ENCODE measurements at places on chromosomes 3 and 15.

- DNase-seq, result no peak
Observed at GRCh38 chr3:41202834-41203345, 3.6 kb downstream of the CTNNB1 start.

- no peak for DNase-seq
Observed at GRCh38 chr3:130077636-130078035, 4.0 kb upstream of the ALG1L2 start.

DNA sequence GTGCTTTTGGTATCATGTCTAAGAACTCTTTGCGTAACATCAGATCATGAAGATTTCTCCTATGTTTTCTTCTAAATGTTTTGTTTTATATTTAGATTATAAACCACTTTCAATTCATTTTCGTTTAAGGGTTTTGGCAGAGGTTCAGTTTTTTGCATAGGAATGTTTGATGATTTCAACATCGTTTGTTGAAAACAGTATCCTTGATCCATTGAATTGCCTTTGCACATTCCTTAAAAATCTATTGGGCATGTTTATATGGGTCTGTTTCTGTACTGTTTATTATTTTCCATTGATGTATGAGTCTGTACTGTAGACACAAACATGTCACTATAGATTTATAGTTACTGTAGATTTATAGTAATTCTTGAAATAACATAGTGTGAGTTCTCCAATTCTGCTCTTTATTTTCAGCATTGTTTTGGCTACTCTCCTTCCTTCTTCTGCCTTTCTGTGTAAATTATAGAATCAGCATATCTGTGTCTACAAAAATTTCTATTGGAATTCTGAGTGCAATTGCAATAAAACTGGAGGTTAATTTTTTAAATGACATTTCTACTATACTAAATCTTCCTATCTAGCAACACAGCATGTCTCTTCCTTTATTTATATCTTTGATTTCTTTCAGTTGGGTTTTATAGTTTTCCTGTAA, 374.0 kb downstream of the SV2B start:
- DNase-seq, result no peak

DNA sequence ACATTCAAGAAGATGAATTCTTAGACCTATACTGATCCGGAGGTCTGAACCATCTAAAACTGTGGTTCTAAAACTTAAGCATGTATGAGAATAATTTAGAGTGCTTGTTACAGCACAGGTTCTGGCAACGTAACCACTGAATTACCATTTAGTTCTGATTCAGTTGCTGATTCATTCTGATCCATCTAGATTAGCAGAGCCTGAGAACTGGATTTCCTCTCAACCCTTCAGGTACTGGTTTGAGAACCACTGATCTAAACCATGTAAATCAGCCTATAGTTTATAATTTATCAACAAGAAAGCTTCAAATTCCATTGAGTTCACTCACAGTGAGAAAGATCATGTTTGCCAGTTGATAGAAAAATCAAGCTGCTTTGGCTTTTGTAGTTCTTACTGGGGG, 1001.1 kb upstream of the EPHA6 start:
- DNase-seq, result no peak

GRCh38 chr15:31301673-31301990, 25.0 kb upstream of the KLF13 start:
- DNase-seq, result no peak

DNA sequence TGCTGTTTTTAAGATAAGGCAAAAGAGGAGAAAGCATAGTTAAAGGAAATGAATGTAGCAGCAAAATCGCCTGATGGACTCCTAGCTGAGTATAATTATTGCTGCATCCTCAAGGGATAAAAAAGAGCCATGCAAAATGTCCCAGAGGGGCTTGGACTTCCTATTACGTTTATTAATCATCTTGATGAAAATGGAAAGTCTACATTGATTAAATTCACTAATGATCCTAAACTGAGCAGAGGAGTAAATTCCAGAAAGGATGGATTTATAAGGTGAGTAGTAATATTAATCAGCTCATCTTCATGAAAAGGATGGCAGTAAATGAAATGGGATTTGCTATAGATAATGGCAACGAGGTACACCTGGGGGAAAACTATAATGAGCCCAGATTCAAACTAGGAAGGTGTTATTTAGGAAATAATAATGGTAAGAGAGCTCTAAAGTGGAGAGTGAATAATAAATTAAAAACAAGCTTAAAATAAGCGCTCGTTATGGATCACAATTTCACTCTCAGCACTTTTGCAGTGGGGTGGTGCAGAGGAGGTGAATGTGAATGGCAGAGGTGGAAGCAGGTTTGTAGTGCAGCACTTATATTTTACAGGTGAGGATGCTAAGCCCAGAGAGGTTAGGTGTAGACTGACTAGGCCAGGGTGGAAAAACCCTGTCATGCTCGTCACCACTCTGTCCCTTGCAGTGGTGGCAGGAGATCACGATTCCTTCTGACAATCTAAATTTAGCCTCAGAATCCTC, 22.3 kb downstream of the IL5RA start:
- DNase-seq, result no peak

GRCh38 chr15:69013726-69014406, 629 bp upstream of the NOX5 start:
- DNase-seq, result no peak

DNA sequence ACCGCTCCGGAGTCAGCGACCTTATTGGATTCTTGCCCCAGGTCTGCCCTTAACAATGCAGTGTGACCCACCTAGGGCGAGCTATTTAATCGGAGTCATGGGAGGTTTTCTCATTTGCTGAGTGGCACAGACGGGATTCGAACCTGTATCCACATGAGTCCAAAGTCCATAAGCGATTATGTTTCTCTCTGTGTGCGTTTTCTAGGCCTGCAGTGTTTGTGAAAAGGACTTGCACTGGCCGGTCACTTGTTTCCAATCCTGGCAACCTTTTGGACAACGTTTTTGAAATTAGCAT, 691 bp upstream of the HDGFL3 start:
- DNase-seq, result no peak

DNA sequence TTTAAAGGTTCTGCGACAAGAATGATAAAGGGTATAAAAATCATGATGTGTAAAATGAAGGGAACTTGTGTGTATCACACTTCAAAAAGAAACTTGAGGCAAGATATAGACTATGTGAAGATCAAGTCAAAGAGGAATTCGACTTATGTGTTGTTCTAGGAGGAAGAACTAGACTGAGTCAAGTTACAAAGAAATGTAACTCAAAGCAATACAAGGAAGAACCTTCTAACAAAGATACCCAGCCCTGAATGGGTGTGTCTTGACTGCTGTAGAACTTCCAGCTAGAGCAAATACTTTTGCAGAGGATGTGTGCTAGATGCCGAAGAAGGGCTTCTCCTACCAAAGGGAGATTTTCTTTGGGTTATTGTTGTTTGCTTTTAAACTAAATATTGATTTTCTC, 2.4 kb downstream of the SLC49A4 start:
- no peak for DNase-seq

DNA sequence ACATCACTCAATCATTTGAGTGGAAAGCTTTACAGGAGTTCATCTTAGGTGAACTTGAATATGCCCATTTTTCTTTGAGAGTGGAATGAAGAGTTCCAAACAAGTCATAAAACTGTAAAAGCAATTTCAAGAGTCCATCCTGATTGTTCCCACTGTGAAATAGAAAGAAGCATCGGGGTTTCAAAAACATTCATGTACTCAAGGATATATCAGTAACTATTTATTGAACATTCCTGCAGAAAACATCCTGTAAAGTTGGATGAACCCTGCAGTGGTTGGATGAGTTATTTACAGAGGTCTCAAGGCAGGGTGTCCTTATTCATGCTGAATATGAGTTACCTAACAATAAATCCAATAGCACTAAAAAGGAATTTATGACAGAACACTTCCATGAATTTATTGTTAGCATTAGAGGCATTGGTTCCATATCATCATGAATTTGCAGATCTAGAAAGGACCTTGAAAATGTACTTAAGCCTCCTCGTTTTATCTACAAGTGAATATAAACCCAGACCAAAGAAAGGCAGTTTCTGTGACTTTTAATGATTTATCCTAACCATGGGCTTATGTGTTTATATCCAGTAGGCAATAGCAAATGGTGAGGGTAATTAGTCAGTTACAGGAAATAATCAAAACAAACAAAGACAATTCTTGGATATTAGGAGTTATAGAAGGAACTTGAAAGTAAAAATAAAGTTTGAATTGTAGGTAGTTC, 361.9 kb upstream of the KCNMB2 start:
- no peak for DNase-seq

DNA sequence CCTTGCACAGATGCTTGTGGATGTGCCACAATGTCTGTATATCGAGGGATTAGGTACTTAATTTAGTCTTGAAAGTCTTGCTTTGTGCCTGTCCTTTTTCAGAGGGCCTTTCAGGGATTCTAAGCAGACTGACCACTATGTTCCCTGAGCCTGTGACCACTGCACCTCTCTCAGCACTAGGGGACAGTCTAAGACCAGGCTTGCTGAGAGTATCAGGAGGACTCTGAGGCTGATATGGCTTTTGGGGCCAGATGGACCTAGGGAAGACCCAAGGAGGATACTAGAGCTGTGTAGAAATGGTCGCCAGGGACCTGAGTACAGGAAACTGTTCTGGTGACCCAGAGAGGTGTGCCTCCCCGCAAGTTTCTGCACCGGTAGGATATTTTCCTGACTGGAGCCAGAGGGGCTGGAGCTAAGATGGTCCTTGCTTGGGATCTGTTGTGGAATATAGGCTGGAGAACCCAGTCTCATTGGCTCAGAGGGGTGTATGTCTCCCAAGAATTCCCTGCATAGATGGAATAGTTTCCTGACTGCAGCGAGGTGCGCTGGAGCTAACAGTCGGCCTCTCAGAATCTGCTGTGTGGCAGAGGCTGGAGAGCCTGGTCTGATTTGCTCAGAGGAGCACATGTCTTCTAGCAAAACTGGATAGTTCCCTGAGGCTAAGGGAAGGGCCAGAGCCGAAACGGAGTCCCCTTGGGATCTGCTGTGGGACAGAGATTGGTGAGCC, 213.2 kb upstream of the DCBLD2 start:
- DNase-seq, result no peak

DNA sequence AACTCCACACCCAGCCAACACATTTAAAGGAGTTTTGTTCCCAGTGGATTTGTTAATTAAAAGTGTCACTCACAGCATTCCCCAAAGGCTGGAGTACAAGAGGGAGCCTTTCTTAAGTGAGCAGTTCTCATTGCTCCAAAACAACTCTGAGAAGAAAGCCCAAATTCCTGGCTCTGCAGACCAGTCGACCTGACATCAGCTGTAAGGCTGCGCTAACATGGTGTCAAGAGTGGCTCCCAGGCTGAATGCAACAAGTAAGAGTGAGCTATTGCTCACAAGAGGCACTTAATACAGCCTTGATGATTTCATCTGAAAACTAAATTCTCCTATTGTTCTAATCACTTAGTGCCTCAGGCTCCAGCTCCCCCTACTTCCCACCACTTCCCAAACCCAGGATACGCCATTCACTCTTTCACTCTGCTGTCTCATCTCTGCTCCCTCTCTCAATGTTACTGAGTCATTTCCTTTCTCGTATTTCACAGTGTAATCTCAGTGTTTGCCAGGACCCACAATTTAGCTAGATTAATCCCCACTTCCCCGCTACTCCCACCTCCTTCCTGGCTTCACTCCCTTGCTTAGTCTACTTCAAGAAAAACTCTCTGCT, 81.8 kb downstream of the WWTR1 start:
- no peak for DNase-seq

DNA sequence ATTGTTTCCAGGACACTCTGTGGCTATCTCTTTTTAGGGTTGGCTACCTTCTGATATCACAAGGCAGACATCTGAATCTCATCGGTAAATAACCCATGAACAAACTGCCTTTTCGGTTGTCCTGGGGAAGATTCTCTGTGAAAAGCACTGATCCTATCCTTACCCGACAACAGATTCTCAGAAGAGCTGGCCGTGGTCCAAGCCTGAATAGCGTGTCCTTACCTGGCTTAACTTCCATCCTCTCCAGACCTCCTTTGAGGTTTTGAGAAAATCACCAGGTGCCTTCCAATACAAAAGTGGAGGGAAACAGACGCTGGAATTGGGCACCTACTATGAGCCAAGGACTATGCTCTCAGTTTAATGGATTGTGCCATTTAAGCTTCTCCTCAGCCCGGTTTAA, 87.4 kb upstream of the ARHGEF3 start:
- DNase-seq, result no peak

DNA sequence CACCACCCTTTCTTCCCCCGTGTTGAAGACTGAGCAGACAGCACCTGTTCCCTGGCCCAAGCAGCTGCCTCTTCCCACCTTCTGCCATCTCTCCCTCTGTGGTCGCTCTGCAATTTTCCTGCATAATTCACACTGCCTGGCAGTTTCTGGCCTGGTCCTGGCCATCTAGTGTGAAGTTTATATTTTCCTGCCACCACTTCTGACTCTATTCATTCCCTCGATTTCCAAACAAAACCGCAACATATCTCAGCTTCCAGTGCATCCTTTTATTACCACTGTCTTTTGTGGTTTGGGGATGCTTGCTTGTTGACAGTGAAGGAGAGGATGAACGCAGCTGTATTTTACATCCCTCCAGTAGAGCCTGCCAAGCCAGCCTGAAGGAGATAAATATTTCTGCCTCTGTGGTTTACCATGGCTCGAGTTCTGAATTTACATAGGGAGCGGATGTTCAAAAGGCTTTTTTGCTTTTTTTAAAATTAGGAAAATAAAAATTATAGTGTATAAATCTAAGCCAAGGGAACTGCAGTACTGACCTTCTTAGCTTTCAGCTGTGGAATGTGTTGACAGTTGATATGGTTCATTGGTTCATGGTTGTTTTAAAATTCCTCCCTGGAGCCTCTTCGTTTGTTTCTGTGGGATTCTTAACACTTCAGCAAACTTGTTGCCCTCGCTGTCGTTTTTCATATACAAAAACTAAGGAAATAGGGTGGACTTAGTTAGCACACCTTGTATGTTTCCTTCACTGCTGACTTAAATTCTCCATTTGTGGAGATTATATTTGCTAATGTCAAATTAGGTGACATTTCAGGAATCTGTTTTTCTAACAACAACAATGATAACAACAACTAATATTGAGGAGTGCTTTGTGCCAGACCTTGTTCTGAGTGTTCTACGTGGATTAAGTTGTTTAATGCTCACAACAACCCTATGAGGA, 250.5 kb downstream of the ADAMTSL3 start:
- DNase-seq, result no peak

GRCh38 chr3:39752019-39752637, 57.3 kb upstream of the MYRIP start:
- no peak for DNase-seq

- DNase-seq, result peak; percentile 75
Observed at GRCh38 chr3:46065294-46065705, 38.0 kb upstream of the XCR1 start.

DNA sequence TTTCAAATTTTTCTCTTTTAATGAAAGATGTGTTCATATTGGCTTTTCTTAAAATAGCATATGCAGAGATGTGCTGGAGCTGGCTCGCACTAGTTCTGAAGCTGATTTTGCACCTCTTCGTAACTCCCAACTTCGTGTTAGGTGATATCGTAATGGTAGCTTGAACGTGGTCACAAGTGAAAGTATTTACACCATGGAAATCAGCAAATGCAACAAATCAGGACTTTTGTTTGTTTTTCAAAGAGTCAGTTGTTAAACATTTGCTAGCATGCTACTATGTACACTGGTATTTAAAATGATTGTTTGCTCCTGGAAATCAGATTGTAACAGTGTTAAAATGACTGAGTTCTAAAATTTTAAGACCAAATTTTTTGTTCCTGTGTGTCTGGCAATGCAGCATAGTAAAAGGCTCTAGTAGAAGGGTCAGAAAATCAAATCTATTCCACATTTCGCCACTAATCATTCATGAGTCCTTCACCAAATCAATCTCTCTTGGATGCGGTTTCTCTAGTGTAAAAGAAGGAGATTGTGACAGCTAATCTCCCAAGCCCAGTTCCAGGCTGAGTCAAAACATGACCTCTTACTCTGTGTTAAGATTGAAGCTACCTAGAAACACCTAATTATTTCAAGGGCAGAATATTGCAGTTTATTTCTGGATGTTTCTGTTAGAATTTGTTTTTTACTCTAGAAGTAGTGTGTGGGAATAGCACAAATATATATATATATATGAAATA, 34.3 kb upstream of the CMC1 start:
- DNase-seq, result no peak

All from effector CD4-positive, alpha-beta T cell (primary cell).